ENCODE measurements at places on chromosomes 7 and 10.

- DNase-seq: no peak
These were observed 53.0 kb downstream of the ARMC3 start for GRCh38 chr10:22980822-22981221.

- DNase-seq: no peak
These were observed 30.3 kb downstream of the TFPI2 start for GRCh38 chr7:93860261-93860660.

GRCh38 chr10:51301644-51302043, 227.4 kb downstream of the PRKG1 start:
- DNase-seq: peak; percentile 5

GRCh38 chr7:28573059-28573553, 160.8 kb downstream of the CREB5 start:
- peak; percentile 75 for DNase-seq

DNA sequence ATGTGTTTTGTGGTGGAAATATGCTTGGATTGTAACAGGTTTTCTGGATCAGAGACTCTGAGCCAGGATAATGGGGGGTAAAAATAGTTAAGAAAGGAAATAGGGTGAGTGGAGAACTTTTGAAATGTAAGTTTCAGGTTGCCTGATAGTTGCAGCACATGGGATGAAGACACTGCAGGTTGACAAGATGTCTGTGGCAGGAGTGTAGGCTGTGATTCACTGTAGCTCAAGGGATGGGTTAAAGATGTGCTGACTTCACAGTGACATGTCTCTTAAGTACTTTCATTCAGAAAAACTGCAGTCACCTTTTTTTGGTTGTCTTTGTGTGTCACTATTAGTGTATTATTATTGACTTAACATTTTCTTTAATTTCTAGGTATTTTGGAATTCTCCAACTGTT, 63.5 kb upstream of the SLC39A12 start:
- DNase-seq: no peak

GRCh38 chr7:100933734-100934133, 15.6 kb upstream of the MUC3A start:
- DNase-seq: no peak

- no peak for DNase-seq
These were observed 7.1 kb downstream of the CHST3 start for GRCh38 chr10:71971311-71971731.

GRCh38 chr10:31720546-31720945, 208.1 kb downstream of the ARHGAP12 start:
- no peak for DNase-seq

All from astrocyte of the spinal cord (primary cell).